ENCODE measurements at places on chromosomes 4 and X. TPM values are rescaled to one million over a fixed set of nuclear protein-coding genes. Genes with fewer than 3 reads are reported as not detected.
A peak's percentile ranks its signal among the peaks of the same experiment; 100 is the strongest.

DNA sequence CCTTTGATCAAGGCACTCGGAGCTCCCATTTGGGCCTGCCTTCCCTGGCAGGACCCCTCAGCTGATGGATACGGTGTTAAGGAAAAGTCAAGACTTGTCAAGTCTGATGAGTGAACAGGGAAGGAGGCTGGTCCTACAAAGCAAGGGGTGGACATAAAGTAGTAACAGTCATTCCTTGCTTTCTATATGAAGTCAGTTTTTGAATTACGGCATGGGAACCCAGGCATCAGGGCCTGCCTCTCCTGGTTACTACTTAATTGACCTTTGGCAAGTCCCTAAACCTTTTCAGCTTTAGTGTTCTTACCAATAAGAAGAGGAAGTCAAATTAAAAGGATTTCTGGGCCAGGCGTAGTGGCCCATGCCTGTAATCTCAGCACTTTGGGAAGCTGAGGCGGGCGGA lies 7.0 kb downstream of the CHST7 start:
- no peak for DNase-seq

GRCh38 chrX:136423724-136424123 lies 64.0 kb upstream of the BRS3 start:
- no peak for DNase-seq

DNA sequence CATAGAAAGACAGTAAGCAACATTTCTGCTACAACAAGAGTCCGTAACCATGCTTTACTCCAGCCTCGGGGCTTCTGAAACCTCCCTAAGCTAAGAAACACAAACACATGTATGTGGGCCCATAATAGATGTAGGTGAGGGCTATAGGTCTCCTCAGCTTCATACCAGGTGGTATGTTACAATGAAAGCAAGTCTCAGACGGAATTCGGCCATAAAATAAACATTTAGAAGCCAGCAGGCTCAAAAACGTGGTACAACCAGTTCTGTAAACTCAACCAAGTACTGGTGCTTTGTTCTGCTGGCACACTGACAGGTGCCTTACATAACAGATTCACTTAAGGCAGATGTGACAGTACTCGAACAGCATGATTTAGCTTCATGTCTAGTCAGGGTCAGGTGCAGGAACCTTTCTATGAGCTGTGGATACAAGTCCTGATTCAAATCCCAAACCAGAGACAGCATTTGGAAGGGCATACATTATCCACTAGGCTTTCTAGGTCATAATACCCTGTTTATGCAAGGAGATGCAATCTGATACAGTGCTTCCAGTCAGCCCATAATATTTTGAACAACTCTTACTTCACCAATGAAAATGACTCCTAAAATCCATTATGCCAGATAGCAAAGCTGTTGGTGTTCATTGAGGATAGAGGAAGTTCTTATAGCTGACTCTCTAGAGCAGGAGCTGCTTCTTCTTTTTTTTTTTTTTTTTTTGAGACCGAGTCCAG lies 113.8 kb upstream of the ENPP6 start:
- DNase-seq, result peak; percentile 50

GRCh38 chrX:39850630-39851152 lies 247.1 kb downstream of the BCOR start:
- no peak for DNase-seq

DNA sequence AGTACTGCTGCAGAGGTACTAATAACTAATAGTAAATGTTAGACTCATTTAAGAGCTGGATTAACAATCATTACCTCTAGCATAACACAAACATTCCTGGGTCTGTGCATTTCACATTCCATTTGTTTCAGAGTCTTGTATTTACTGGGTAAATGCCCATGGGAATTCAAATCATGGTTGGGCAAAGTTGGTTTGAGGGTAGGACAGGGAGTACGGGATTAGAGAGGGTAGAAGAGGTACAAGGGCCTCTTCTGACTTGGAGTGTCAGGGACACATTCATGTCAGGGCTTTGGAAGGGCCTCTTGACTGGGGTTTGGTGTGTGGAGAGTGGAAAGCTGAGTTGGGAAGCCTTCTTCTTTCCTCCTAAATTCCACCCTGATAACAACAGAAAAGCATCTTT lies 65.9 kb downstream of the WWC2 start:
- no peak for DNase-seq

GRCh38 chrX:12877386-12877785 lies 10.5 kb downstream of the TLR7 start:
- no peak for DNase-seq

Gene NUDT9
- total RNA-seq, result 17.1 TPM

Gene DHX15
- total RNA-seq, result 55.3 TPM

Measured in heart left ventricle (tissue), 16 donors.